RKO (cell line): ENCODE measurements at places on chromosomes 2 and 18.

DNA sequence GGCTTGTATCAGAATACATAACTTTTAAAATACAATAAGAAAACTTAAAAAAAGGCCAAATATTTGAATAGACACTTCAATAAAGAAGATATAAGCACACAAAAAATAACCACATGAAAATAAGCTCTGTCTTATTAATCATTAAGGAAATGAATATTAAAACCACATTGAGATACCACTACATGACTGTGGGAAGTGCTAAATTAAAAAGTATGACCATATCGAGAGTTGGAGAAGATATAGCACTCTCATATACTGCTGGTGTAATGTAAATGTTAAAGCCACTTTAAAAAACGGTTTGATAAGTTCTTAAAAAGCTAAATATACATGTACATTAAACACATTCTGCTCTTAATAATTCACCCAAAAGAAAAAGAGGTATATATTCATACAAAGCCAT, 104.6 kb upstream of the TRIB2 start:
- DNase-seq, result no peak

DNA sequence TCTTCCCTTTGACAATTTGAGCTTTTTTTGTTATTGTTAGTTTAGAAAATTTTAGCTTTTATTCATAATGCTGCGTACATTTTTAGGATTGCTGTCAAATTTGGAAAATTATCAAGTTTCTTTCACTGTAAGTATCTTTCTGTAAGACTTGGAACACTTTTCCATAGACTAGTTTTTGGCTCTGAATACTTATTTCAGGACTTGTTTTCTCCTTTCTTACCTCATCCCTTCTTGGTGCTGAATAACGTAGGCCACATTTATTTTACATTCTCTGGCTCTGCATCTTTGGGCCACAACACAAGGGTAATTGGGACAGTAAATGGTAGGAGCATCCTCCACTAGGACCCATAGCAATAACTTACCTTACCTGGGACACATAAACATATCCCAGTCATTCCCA, 85.1 kb downstream of the CCDC85A start:
- DNase-seq, result no peak

GRCh38 chr18:8928847-8929780, 173.4 kb upstream of the NDUFV2 start:
- DNase-seq, result no peak

DNA sequence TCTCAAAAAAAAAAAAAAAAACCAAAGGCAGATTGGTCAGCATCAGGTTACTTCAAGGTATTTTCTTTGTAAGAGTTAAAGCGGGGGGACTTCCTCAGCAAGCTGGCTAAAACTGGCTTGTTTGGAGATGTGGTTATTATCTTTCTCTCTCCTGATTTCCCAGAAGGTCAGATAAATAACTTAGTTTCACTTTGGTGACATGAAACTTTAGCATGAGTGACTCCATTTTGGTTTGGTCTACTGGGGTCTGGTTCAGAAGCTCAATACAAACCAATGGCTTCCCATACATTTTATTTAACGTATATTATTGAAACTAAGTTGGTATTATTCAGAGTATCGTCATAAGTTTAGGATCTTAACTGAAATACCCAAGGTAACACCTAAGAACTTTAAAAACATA, 41.6 kb upstream of the AMMECR1L start:
- no peak for DNase-seq

GRCh38 chr2:26905341-26906198, 57.6 kb downstream of the DPYSL5 start:
- DNase-seq, result no peak

GRCh38 chr2:46954951-46955571, 39.5 kb upstream of the MCFD2 start:
- peak; percentile 45 for DNase-seq

DNA sequence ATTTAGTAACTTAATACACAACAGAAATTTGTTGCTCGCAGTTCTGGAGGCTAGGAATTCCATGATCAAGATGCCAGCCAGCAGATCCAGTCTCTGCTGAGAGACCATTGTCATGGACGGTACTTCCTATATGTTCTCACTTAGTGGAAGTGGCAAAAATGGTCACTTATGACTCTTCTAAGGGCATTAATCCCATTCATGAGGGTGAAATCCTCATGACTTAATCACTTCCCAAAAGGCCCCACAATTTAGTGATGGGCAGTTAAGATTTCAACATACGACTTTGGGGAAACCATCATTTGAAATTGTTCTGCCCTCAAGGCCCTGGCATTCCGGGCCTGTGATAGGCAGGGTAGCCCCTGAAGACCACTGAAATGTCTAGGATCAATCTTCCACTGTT, 23.0 kb downstream of the BZW1 start:
- DNase-seq, result no peak

DNA sequence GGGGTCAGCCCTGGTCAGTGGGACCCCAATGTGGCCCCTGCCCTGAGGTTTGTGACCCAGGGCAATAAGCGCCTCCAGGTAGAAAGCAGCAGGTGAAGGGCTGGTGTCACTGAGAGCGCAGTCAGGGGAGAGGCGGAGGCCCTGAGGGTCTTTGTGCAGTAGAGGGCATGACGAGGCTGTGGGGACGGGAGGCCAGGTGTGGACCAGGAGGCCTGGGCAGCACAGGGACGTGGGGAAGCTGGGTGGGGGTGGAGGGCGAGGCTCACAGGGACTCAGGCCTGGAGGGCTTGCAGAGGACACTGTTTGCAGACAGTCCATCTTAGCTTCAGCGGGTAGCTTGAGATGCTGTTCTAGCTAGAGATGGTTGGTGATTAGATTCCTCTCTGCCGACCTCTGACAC, 32.0 kb downstream of the TRAF3IP1 start:
- no peak for DNase-seq

GRCh38 chr2:126579868-126580267, 76.1 kb upstream of the GYPC start:
- DNase-seq, result no peak

DNA sequence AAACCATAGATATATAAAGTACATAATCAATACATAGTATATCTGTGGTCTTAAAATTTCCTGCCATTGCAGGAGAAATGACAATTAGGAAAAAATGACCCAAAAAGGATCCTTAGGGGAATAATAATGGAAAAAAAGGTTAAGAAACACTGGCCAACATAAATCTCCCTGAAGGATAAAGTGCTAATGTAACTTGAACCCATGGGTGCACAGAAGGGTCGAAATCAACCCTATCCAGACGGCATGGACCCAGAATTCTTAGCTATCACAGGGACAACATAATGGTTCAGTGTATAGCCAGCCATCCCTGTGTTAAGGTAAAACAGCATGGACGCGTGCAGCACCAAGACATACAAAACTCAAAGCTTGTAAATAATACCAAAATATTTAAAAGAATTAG, 150.8 kb downstream of the DYM start:
- DNase-seq, result no peak

- DNase-seq, result peak; percentile 1
Measured at GRCh38 chr2:117199511-117199910, 615.0 kb upstream of the DDX18 start.

DNA sequence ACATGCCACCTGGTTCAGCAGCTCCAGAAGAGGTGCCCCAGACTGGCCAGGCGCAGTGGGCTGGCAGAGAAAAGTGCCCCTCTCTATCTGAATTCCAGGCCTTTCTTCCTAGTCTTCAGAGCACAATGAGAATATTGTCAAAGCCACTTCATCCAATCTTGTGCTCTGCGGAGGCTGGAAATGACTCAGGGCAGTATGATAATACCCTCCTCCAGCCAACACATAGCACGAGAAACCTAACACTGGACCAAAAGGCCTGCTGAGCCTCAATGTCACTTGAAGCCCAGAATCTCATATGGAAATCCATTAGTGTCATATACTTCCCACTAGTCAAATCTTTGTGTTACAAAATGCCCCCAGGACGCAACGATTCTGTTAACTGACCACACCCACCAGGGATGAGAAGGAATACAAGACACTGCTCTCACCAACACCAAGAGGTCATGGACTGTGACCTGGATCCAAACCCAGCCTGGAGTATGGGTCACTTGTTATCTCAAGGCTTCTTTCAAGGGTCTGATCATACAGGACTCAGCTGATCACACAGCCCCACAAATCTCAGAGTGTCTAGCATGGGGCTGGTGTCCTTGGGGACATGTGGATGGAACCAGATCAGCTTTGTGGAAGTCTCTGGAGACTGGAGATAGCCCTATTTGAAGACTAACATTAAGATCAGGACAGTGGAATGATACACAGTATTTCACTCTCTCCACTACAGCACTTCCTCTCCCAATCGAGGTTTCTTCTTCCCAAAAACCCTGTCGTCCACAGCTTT, 10.1 kb downstream of the KIF3C start:
- no peak for DNase-seq

- DNase-seq, result no peak
Measured at GRCh38 chr2:45804987-45805755, 153.7 kb downstream of the PRKCE start.

DNA sequence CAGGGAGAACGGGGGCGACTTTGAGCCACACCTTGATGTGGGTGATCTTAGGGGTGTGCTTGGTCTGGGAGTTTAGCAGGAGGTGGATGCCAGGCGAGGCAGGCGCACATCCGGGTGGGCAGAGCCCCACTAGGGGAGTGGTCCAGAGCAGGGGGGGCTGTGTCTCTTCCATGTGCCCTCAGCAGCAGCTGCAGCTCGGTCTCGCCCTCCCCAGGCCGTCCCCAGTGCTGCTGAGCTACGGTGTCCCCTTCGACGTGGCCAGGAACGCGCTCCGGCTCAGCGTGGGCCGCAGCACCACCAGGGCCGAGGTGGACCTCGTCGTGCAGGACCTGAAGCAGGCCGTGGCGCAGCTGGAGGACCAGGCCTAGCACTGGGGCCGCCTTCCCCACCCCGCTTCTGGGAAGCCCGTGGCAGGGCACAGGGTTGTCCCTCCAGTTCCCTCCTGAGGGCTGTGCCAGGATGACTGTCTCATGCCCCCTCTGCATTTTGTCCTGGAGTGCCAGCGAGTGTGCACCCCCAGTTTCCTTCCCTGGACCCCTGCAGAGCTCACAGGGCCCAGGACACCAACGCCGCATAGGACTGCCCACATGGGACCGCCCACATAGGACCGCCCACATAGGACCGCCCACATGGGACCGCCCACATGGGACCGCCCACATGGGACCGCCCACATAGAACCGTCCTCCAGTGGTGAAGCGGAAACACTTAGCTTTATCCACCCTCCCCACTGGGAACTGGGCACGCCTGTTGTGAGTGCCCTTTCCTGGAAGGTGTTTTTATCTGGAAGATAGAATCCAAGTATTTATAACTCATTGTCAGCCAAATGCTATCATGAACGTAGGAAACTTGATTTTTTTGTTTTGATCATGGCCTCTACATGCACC, 1.9 kb upstream of the ESPNL start:
- DNase-seq, result peak; percentile 64

- no peak for DNase-seq
Measured at GRCh38 chr2:233821709-233822100, 32.6 kb downstream of the HJURP start.

DNA sequence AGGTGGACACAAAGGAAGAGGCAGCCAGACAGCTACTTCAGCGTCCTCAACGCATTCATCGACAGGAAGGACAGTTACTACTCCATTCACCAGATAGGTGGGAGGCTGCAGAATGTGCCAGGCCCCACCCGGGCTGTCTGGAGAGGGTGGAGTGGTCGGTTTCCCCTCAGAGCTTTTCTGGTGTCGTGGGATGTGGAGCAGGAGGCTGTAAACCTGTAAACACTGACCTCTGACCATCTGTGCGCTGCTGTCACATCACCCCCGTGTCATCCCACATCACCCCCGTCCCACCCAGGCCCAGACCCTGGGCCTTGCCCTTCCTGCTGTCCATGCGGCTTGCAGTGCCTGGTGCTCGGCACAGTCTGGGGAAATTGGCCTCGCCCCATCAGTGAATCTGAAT, 17.1 kb downstream of the ATG4B start:
- no peak for DNase-seq

GRCh38 chr2:35417293-35417692, 938.3 kb upstream of the CRIM1 start:
- no peak for DNase-seq

- DNase-seq, result peak; percentile 76
Measured at GRCh38 chr2:170928036-170928823, 823 bp upstream of the GORASP2 start.

DNA sequence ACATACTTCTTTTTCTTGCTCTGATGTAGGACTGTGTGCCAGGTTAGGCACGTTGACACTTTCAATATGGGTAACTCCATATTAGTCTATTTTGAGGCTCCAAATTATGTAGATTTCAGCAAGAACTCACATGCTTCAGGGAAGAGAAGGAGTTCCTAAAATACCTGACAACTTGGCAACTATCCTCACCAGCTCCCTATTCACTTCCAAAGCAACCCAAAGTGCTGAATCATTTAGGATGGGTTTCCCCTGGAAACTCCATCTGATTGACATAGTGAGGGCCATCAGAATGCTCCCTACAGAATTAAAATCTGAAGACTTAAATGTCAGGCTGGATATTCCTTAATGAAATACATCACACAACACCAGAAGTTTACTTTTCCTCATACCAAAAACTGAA, 32.5 kb upstream of the NFU1 start:
- no peak for DNase-seq

- no peak for DNase-seq
Measured at GRCh38 chr2:86054535-86055082, 51.1 kb downstream of the POLR1A start.

GRCh38 chr2:151334082-151334815, 23.1 kb upstream of the TNFAIP6 start:
- DNase-seq, result no peak

GRCh38 chr18:9055185-9055584, 47.3 kb upstream of the NDUFV2 start:
- peak; percentile 86 for DNase-seq

DNA sequence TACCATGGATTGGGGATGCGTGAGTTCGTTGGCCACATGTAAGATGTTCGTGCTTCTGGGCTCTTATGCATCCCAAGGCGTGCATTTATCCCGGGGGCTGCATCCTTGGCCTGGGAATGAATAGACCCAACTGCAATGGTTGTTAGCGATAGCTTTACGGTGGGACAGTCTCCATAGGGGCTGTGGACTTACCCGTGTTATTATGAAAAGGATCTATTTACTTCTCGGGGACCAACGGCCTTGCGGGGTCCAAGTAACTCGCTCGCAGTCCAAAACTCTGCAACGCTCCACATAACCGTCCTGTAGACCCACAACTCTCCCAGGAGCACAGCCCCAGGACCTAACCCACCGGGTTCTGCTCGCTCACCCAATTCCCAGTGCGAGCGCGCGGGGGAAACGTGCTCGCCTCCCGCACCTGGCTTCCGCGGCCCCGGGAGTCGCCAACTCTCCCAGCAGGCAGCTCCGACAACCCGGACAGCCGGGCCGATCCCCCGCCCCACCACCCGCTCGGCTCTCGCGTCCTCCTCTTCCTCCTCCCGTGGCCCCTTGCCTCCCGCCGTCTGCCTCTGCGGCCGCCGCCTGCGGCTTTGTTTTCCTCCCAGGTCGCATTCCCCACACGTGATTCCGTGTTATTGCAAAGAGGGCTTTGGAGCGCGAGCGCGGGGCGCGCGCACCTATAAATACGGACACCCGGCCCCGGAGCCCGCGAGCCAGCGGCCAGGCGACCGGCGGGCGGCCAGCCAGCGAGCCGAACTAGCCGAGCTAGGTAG, at the start of gene CABLES1:
CABLES1 (plus strand) TSS at position 706 of the 770 bp plus-strand sequence. CDS start 278 bp downstream, outside the sequence.
- peak; percentile 58 for DNase-seq

- no peak for DNase-seq
Measured at GRCh38 chr18:33583901-33584300, 5.9 kb downstream of the ASXL3 start.
